Type B pancreatic cell (in vitro differentiated cells): ENCODE measurements at places on chromosomes 6 and 20. TPM values are rescaled to one million over a fixed set of nuclear protein-coding genes. Genes with fewer than 3 reads are reported as not detected.

The HNF4A gene
- 19.9 and 41.7 TPM in 2 replicates for total RNA-seq

The C20orf144 gene
- 0.29 and 0.82 TPM in 2 replicates for total RNA-seq

The OTOR gene
- total RNA-seq, result not detected in 2 replicates

The EDN3 gene
- total RNA-seq, result 2.3 and 30.4 TPM in 2 replicates

The NKX2-4 gene
- total RNA-seq, result not detected in 2 replicates

DNA sequence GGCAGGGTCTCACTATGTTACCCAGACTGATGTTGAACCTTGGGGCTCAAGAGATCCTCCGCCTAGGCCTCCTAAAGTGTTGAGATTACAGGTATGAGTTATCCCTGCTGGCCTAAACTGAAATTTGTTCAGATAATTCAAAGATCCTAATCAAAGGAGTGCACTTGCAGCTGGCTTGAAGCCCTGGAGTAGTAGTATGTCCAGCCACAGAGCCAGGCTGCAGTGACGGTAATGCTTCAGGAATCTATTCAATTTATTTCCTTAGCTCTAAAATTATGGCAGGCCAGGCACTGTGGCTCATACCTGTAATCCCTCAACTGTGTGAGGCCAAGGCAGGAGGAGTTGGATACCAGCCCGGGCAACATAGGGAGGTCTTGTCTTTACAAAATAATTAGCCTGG is 1.4 kb upstream of the DDX43 start:
- DNase-seq, result no peak

GRCh38 chr6:150373260-150373701 is 4.5 kb downstream of the IYD start:
- no peak for DNase-seq

- DNase-seq, result no peak
Measured at GRCh38 chr6:42674780-42675179, 47.6 kb downstream of the PRPH2 start.

GRCh38 chr6:40274058-40274457 is 313.1 kb downstream of the LRFN2 start:
- no peak for DNase-seq

DNA sequence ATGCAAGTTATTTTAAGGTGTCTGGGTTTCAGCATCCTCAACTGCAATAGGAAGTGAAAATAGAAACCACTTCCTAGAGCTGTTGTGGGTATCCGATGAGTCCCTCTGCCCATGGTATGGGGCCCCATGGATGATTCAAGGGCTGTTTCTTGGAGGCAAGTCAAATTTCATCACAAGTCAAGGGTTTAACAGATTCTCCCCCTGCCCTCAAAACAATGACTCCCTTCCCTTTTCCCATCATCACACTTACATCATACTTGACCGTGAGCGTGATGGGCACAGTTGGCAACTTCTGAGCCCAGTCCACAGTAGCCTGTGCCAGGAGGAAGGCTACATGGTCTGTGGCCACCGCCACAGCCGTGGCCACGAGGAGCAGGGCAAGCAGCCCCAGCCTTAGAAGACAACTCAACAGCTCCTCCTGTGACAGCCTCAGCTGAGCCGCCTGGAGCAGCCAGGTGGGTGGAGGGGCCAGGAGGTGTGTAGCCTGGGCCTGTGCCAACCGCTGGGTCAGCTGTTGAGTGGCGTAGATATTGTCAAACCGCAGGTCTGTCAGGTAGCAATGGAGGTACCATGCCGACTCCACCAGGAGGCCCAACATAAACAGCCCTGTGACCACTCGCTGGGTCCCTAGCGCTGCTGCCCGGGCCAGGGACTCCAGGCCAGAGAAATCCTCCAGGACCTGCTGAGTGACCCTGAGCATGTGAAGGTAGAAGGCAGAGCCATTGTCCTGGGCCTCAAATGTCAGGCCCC is 5.2 kb downstream of the OCSTAMP start:
- DNase-seq, result no peak

DNA sequence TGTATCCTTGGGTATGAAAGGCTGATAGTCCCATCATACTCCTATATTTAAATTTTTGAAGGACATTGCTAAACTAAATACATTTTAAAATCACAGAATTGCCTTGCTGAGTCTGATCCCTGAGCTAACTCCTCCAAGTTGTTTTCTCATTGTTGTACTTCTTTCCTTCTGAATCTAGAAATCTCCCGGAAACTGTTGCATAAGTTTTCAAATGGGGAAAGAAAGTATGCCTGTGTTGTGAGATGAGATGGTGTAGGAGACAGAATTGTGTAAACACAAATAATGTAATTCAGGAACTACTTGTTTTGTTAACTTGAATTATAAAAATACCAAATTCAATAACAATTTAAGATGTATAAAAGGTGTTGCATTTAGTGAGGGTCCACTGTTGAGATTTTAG is 7.3 kb downstream of the PNRC1 start:
- DNase-seq, result no peak

- no peak for DNase-seq
Measured at GRCh38 chr6:33241968-33242367, 29.7 kb downstream of the VPS52 start.

GRCh38 chr6:159727717-159728445 is 575 bp downstream of the WTAP start:
- DNase-seq, result no peak

GRCh38 chr6:47027315-47027714 is 14.8 kb downstream of the ADGRF1 start:
- no peak for DNase-seq

- no peak for DNase-seq
Measured at GRCh38 chr6:109925075-109925474, 53.0 kb upstream of the GPR6 start.

DNA sequence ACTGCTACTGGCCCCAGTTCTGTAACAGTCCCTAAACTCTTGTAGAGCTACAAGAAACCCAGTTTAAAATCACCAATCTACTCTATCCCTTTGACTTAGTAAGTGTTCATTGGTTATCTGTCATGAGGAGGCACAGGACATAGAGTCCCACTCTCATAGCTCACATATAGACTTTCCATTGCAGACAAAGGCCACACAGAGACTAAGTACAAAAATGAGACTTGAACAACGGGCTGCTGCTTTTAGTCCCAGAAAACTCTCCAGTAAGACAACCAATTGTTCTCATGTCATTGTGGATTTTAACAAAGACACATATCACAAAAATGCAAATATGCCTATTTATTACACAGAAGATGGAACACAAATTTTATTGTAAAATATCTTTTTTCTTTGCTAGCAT is 197.4 kb downstream of the PTPRK start:
- DNase-seq, result no peak

DNA sequence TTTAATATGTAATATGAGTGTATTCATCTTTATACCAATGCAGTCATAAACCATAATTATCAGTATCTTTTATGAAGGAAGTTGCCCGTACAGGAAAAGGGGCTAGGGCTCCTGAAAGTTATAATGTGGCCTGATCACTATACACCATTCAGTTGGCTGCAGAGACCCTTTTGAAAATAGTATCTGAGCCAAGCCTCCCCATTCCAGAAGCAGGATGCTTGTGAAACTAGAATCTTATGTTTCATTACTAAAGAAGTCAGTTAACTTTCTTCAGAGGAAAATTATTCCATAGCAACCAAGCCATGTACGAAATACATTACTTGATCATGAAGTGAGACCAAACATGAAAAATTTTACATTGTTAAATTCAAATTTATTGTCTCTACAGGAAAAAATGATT is 251.5 kb upstream of the TCF21 start:
- DNase-seq, result no peak

DNA sequence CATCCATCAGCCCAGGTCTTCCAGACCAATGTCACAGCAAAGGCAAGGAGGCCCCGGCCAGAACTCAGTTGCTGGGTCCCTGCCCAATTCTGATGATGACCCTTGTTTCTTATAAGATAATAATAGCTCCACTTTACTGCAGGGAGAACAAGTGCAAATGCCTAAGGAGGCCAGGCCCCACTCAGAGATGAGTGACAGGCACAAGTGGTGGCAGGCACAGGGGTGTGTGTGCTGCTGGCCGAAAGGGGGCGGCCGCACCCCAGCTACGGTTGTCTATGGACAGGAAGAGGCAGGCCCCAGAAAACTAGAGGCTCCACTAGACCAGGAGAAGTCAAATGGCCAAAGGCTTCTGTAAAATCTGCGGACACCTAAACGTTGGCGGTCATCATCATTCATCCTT is 28.6 kb downstream of the GNAS-AS1 start:
- no peak for DNase-seq

DNA sequence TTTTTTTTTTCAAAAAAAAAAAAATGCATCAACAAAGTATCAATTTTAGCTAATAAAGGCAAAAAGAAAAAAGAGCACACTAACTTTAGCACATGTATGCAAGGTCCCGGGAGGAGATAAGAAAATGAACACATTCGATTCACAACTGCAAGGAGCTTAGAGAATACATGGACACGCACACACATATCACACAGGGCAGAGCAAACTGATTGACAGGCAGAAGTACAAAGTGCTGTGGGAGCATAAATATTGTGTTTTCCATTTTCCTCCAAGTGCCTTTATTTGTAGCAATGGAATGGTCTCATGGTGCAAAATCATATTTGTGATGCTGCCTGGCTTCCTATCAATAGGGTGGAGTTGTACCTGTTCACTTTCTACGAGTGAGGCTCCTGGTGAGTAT is 63.8 kb downstream of the SGK1 start:
- DNase-seq, result no peak

- no peak for DNase-seq
Measured at GRCh38 chr20:19628570-19629134, 129.4 kb upstream of the RIN2 start.

DNA sequence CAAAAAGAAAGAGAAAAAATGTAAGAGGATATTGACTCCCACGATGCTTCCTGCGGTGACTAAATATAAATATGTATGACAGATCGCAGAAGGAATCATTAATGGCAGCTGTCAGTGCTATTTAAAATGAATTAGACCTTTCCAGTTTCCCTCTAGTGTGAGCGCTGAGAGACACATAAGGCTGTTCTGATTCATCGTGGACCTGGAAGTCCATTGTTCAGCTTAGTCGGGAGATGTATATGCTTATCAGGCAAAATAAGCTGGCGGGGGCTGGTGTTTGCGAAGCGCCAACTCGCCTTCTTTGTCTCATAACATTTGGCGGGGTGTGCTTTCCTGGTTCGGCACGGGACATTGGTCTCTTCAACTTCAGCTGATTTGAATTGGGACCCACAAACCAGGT is 95.4 kb downstream of the CDH4 start:
- DNase-seq, result no peak

GRCh38 chr6:169266746-169267591 is 13.3 kb upstream of the THBS2 start:
- DNase-seq, result no peak

DNA sequence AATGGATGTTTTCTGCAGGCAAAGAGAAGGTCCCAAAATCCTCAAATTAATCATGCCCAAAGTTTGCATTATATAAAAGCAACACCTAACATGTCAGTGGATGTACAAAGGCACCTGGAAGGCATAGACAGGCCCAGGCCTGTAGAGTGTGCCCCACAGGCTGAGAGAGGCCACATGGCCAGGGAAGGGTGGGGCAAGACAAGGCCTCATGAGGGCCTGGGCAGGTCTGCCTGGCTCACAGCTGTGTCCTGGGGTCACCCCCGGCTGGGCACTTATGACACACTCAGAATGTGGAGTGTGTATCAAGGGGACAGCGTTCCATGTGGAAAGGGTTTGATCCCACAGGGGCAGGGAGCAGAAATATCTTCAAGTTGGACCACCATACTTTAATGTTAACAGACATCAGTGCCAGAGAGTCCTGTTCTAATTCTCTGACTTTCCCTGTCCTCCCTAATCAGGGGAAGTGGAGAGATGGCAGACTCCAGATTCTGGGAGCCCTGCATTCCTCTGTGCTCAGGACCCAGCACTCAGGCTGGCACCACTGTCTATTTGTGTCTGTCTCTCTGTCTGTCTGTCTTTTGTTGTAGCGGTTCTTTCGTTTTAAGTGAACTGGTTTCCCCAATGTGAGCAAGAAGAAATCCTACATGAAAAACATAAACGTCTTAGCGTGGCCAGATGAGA is 178.3 kb upstream of the FOXA2 start:
- no peak for DNase-seq

GRCh38 chr6:125899726-125900182 is 56.8 kb upstream of the HINT3 start:
- DNase-seq, result no peak

GRCh38 chr6:27800731-27801373 is 111.3 kb downstream of the OR2B2 start:
- no peak for DNase-seq
